ENCODE measurements at places on chromosomes 2 and 18.

GRCh38 chr2:214169736-214170135 lies 241.1 kb upstream of the VWC2L start:
- no peak for DNase-seq

DNA sequence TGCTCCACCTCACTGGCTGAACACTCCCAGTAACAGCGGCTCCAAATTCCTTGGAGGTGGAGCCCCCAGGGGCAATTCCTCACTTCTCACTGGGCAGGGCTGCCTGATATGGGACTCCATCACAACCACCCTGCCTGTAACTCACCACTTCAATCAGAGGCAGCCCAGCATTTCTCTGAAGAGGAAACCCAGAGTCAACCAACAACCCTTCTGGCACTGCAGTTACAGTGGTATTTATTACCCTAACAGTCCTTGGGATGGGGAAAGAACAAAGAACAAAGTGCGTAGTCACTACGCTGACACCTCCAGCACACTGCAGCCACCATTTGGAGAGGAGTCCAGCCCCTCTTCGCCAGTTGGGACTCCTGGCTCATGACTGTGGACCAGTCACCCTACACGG lies 85.7 kb upstream of the GALNT13 start:
- DNase-seq: no peak

DNA sequence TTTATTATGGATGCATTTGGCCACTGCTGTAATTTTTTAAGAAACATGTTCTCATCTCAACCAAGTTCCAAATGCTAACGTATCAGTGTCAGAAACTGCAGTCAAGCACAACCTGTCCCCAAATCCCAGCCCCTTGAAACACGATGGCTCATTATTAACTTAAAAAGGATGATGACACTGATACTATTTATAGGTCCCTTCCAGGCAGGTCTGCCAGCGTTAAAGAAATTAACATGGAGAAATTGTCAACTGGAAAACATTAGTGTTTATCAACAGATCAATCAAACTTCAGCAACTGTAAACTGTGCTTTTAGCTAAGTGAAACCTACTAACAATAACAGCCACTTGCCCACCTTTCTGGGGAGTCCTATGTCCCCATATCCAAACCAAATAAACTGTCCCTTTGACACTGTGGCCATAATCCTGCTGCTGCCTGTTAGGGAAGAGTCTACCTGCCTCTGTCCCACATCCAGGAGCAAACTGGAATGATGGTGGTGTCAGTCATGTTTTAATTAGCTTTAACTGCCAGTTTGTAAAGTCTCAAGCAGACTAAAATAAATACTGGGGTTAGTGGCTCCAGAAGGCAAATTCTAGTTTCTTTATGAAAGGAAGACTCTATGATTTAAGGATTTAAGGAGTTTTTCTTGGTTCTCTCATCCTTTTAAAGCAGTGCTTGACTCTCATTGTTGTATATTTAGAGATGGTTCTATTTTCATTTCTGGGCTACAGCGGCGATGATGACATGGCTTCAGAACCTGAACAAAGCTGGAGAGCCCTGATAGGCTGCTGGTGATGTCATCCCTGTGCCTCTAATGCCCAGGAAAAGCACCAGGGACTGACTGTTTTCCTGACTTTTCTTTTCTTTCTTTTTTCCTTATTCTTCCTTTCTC lies 583.6 kb upstream of the PIK3C3 start:
- DNase-seq: no peak

DNA sequence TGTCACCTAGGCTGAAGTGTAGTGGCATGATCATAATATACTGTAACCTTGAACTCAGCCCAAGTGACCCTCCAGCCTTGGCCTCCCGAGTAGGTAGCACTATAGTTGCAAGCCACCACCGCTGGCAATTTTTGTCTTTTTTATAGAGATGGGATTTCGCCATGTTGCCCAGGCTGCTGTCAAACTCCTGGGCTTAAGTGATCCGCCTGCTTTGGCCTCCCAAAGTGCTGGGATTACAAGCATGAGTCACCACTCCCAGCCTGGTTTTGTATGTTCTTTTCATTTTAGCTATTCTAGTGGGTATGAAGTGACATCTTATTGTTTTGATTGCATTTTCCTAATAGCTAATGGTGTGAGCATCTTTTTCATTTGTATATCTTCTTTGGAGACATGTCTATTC lies 11.3 kb upstream of the EXOC6B start:
- DNase-seq: no peak

GRCh38 chr2:159811232-159811631 lies 13.2 kb upstream of the CD302 start:
- no peak for DNase-seq

GRCh38 chr2:64881037-64881492 lies 108.1 kb upstream of the SLC1A4 start:
- no peak for DNase-seq

DNA sequence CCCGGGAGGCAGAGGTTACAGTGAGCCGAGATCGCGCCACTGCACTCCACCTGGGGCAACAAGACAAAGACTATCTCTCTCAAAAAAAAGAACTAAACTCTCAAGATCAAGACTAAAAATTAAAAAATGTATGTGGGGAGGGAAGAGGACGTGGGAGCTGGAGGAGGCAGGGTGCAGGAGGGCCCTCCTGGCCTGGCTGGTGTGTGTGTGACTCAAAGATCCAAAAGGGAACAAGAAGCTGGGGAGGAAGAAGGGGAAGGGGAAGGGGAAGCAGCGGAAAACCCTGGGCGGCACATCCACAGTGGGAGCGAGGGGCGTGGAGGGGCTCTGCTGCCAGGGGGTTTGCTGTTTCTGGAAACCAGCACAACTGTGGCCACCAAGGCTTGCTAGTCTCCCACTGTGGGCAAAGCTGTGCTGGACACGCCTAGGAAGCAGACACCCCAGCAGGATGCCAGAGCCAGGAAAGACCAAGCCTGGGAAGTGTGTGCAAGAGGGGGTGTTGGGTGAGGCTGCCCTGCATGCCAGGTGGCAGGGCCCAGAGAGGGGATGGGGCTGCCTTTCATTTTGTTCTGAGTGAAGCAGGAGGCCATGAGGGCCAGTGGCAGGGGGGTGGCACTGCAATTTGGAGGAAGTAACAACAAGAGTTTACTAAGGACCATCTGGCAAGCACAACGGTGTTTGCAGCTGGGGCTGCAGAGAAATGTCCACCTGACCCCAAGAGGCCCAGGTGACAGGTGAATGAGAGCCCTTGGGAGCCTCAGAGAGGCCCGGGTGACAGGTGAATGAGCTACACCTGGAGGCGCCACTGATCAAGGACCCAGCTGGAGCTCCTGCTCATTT lies 44.5 kb downstream of the ANO7 start:
- DNase-seq: no peak
